Dorsolateral prefrontal cortex (tissue), 122 donors: ENCODE measurements at places on chromosomes 7 and 10. TPM values are rescaled to one million over a fixed set of nuclear protein-coding genes. Genes with fewer than 3 reads are reported as not detected.

The SMURF1 gene
- total RNA-seq, result 34.3 TPM

The TECPR1 gene
- 76.4 TPM for total RNA-seq

The C10orf53 gene
- total RNA-seq, result not detected

The GPR22 gene
- total RNA-seq, result 24.5 TPM
